ENCODE measurements at places on chromosomes 7 and 10.

- no peak for DNase-seq
These were observed 475.0 kb upstream of the ADARB2 start for GRCh38 chr10:2212244-2212834.

DNA sequence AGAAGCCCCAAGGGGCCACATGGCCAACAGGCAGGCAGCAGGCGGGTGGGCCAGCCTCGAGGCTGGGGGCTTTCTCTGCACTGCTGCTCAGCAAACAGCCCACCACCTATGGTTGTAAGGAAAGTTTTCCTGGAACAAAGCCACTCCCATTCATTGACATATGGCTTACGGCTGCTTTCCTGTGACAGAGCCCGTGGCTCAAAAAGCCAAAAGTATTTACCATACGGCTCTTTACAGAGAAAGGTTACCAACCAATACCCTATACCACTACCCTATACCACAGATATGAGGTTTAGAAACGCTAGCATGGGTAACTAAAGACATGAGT, 152.7 kb downstream of the MAD1L1 start:
- DNase-seq = no peak

GRCh38 chr7:51123322-51124019, 193.1 kb downstream of the COBL start:
- peak; percentile 81 for DNase-seq

GRCh38 chr10:124737221-124737620, 7.0 kb downstream of the FAM53B start:
- DNase-seq = peak; percentile 23

DNA sequence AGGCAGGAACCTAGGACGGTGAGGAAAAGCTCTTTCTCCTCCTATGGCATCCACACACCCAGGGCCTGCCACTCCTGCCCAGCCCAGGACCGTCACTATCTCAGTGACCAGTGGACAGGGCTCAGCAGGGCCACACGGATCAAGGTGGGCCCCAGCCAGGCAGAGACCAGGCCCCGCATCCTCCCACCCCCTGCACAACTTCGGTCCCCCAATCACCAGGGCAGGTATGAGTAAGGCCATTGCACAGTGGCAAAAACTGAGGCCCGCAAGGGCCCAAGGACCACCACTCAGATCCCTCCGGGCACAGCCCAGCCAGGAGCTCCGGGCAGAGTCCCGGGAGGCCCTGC, 30.3 kb downstream of the OAT start:
- no peak for DNase-seq

DNA sequence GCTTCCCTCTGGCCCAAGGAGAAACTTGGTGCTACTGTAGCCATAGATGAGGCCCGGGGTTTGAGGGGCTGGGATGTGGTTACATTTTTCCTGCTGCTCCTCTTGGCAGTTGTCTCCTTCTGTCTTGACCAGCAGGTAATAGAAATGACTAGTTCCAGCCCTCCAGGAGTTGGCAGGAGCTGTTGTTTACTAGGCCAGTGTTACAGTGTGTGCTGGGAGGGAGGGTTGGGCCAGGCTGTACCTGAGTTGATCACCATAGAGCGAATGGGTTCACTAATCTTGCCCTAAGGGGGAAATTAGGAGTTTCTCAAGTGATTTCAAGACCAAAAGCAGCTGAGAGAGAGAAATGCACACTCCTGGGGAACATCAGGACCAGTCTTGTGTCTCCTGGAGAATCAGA, 34.9 kb downstream of the PAX2 start:
- no peak for DNase-seq

GRCh38 chr7:100209493-100209892, 10.3 kb upstream of the PVRIG start:
- DNase-seq = no peak

DNA sequence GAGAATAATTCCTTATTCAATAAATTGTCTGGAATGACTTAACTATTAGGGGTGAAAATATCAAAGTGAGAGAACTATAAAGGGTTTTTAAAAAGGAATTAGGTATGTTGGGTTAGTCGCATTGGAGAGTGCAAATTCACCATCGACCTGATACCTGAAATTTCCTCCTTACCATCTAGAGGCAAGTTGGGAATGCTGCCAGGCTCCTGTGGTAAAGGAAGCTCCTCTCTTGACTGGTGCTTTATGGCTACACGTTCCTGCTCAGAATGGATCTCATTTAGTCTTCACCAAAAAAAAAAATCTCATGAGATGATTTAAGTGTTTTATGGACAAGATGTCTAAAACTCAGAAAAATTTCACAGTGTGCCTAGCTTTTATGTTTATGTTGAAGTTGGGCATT, 129.8 kb downstream of the EGFR start:
- DNase-seq = no peak

- no peak for DNase-seq
These were observed 451.7 kb upstream of the TEX47 start for GRCh38 chr7:89247207-89247606.

- no peak for DNase-seq
These were observed 32.8 kb upstream of the STRIP2 start for GRCh38 chr7:129401228-129401966.

- DNase-seq = no peak
These were observed 30.6 kb upstream of the GDI2 start for GRCh38 chr10:5843686-5844344.

DNA sequence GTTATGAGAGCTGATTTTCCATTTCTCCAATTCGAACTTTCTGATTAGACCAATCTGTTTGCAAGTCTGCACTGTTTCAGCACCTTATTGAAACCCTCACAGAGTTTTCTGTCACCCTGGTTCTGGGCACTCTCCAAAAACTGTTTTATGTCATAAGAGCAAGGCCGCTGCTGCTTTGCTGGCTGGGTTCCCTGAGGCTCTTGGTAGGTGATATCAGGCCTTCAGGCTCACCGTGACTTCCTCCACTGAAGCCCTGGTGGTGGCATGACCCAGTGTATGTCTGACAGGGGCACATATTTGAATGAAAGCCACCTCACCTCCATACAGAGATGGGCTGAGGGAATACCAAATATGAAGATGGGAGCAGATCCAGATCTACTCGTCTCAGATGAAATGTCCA, 8.3 kb downstream of the RABGEF1 start:
- DNase-seq = no peak

GRCh38 chr10:85657476-85658113, 709.0 kb downstream of the GRID1 start:
- no peak for DNase-seq

DNA sequence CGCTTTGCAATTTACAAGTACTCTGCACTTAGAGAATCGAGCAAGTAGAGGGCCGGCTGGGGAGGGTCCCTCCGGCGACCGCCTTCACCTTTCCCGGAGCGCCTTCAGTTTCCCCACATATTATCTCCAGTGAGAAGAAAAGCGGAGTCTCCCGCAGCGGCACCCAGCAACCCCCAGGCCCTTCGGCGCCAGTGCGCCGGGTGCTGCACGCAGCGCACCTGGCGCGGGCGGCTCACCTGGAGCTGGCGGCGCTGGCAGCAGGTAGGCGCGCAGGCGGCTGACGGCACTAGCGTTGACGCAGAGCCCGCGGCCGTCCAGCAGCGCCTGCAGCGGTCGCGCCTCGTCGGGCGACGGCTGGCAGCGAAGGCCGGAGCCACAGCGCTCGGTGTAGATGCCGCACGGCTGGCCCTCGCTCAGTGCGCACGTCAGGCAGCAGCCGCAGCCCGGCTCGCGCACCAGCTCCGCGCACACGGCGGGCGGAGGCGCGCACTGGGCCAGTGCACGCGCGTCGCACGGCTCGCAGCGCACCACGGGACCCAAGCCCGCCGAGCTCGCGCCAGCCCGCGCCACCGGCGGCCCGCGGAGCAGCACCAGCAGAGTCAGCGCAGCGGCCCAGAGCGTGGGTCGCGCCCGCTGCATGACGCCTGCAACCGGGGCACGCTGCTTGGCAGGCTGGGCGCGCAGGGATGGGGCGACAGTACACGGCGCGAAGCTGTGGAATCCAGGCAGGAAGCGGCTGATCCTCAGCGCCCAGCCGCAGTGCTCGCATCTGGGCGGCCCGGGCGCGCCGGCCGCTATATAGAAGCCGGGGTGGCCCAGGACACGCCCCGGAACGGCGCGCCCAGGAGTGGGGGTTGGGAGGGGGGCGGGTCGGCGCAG, at the start of gene IGFBP3:
TSS of gene IGFBP3 (minus strand) at position 771 of the 879 bp plus-strand sequence. CDS start at position 639, 132 bp downstream.
- no peak for DNase-seq

GRCh38 chr7:55641273-55641691, 69.0 kb upstream of the VOPP1 start:
- peak; percentile 31 for DNase-seq

GRCh38 chr10:110512461-110513187, 14.9 kb downstream of the DUSP5 start:
- peak; percentile 67 for DNase-seq

GRCh38 chr10:78278058-78278404, 244.4 kb downstream of the RPS24 start:
- no peak for DNase-seq

DNA sequence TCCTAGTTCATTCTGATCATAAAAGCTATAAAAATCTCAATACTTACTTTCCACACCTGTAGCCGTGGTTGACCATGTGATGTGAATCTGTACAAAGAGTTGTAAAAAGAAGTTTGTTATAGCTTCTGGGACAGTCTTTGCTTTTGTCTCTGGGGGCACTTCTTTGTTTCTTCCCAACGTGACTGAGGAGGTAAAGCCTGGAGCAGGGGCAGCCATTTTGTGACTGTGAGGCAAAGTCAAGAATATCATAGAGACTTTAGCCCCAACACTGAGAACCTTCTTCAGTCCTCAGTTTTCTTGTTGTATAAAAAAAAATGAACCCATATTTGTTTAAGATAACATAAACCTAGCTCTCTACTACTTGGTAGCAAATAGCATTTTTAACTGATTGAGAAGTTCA, 29.4 kb upstream of the LYZL1 start:
- DNase-seq = no peak

DNA sequence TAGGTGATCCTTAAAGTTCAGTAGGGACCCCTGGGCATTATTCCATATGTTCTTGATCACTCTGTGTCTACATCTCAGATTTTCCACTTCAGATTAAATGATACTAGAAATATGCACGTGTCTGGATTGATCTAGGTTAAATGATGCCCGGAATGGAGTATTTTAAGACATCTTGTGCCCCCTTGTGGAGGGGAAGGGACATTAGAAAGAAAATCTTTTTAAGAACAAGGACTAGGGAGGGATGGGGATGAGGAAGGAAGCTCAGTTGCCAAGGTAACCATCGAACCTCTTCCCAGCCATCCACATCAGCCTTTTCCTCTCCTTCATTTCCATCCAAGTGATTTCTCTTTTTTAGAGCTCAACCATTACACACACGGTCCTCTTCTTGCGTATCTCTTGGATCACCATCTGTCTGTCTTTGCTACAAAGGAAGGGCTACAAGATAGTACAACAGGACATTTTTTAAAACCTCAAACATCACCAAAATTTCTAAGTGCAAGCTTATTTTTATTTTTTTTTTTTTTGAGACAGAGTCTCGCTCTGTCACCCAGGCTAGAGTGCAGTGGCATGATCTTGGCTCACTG, 40.5 kb downstream of the PRSS2 start:
- no peak for DNase-seq

- no peak for DNase-seq
These were observed 63.4 kb downstream of the SRPK2 start for GRCh38 chr7:105325216-105325904.

DNA sequence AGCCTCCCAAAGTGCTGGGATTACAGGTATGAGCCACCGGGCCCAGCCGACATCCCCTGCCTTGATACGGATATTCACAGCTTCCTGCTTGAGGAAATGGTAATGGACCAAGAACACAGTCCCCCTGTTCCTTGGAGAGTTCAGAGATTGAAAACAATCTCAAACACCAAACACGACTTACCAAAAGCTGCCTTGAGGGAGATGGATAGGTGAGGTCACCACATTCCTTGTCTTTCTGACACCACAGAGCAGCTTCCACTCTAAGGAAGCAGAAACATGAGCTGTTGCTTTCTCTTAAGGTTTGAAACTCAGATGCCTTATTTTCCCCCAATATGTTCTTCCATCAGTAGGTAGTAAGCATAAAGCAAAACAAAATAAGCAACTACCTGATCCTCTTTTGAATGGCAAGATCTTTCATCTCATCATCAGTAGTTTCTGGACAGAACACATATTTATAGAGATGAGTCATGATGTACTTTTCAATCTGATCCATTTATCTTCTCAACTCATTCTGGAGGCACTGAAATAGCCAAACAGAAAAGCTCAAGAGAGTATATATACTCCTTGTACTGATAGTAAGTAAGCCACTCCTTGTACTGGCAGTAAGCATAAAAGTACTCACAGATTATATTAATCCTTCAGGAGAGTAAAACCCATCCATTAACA, 199.1 kb upstream of the KCTD7 start:
- DNase-seq = no peak

DNA sequence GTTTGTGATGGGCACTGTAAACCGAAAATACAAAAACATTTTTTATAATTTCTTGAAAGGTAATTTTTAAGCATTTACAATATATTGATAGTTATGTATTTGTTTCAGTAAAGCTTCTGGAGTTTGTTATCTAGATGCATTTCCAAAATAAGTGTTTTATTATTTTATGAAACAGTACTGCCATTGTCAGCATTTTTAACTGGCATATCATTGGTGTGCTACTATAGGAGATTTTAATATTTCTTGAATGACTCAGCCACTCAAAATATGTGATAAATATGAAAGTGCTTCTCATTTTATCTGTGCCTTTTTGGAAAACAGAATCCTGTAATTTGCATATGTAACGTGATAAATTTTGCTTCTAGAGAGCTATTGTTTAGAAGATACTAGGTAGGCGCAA, 97.9 kb downstream of the ANKIB1 start:
- DNase-seq = no peak

DNA sequence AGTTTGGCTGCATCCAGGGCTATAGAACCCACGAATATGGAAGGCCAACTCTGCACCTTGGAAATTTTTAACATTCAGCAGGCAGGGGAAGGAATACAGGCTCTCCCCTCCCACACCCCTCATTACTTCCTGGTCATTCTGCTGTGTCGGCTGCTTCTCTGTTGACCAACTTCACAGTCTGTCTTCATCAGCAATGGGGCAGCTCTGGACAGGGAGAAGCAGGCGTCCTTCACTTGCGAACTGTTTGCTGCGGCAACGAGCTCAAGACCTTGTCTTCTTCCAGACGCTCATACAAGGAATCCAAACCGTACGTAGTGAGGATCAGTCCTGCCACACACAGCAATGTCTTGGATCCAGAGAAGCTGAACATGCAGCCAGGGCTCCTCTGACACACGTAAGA, 192.2 kb downstream of the DIP2C start:
- no peak for DNase-seq

DNA sequence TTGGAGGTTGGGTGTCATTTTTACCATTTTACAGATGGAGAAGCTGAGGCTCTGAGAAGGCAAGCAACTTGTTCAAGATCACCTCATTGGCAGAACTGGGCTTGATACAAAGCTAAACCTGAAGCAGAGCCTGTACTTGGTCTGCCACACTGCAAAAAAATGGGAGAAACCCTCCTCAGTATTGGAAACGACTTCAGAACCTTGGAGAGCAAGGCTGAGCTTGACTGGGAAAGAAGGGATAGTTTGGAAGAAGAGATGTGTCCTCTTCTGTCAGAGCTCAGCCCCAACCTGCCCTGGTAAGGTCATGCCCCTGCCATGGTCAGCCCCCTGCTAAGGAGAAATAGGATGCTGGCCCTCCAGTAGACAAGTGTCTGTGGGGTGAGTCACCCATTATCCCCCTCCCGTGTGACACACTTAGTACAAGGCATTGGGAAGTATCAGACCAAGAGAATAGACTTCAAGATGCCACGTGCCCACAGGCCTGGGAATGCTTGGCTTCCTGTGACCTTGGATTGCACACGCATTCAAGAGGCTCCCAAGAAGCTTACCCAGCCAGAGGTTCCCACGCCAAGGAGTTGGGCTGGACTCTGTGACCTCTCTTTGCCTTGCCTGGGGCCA, 56.2 kb upstream of the SMNDC1 start:
- DNase-seq = no peak

Measured in stimulated activated CD8-positive, alpha-beta memory T cell treated with anti-CD3 and anti-CD28 coated beads, Interleukin-4, amount 100 ng/mL, for 48 hours (primary cell).